Camera-type eye (tissue), 1 donor: ENCODE measurements at places on chromosomes 6 and 20. TPM values are rescaled to one million over a fixed set of nuclear protein-coding genes. Genes with fewer than 3 reads are reported as not detected.

DOK5 gene
- total RNA-seq = 16.9 TPM

EEF1A2 gene
- 87.6 TPM for total RNA-seq

UBR2 gene
- total RNA-seq = 48.9 TPM

TRIM26 gene
- 39.6 TPM for total RNA-seq

NMBR gene
- 0.71 TPM for total RNA-seq

OR10C1 gene
- total RNA-seq = not detected

SCGN gene
- 0.82 TPM for total RNA-seq

SLC17A1 gene
- total RNA-seq = not detected

FAM83C gene
- 0.16 TPM for total RNA-seq

HLA-DPA1 gene
- total RNA-seq = 7.6 TPM

ABHD16B gene
- not detected for total RNA-seq

HLA-A gene
- total RNA-seq = 112 TPM

ACSS2 gene
- 39.0 TPM for total RNA-seq

IMPG1 gene
- total RNA-seq = 68.0 TPM

BTN3A1 gene
- total RNA-seq = 31.5 TPM
